ENCODE measurements at places on chromosomes 1 and 21.

GRCh38 chr21:28068455-28069358 lies 924.0 kb downstream of the LTN1 start:
- no peak for DNase-seq

DNA sequence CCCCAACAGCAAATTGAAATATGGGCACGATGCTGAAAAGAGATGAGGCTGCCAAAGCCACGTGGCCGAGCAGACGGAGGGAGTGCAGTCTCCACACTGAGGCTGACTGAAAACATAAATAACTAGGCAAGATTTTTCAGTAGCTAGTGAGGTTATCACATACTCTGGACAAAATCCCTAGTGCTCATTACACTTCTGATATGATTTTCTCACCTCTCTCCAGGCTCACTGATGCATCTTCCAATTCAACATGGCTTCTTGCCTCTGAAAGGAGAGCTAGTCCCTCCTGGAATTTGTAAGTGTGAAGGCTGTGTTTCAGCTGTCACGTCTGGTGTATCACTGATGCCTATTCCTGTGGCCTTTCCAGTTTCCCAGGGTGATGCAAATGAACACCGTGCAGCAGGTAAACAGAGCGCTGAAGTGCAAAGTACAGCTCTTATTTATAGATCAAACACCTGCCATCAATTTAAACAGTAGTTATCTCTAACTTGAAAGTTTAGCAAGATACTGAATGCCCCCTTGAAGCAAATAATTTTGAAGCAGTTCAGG lies 656.1 kb downstream of the KIF26B start:
- DNase-seq = no peak

- DNase-seq = no peak
Observed at GRCh38 chr1:114093624-114094362, 59.9 kb downstream of the SYT6 start.

DNA sequence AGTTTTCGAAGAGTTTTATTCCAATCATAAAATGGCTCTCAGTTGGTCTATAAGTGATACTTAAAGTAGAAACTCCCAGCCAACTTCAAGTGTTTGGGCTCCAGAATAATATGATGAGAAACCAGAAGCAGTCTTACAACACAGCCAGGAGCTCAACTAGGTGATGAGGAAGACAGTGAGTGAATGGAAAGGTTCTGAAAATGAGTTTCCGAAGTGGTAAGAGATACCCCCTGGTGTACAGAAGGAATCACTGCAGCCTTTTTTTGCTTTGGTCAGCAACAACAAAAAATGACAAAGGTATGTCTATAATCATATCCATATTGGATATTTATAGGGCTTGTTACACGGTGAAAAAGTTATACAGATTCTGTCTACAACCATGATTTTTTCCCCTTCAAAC lies 16.5 kb downstream of the KRTAP19-1 start:
- no peak for DNase-seq

Measured in naive B cell (primary cell).